ENCODE measurements at places on chromosomes 6 and 20. TPM values are rescaled to one million over a fixed set of nuclear protein-coding genes. Genes with fewer than 3 reads are reported as not detected.

PRDM13 gene
- total RNA-seq: 0.14 TPM

B3GALT4 gene
- 4.1 TPM for total RNA-seq

SLC17A9 gene
- 41.7 TPM for total RNA-seq

EDN3 gene
- 0.25 TPM for total RNA-seq

FAM135A gene
- total RNA-seq: 31.7 TPM

PRICKLE4 gene
- 1.5 TPM for total RNA-seq

ZNF165 gene
- 8.0 TPM for total RNA-seq

SNRNP48 gene
- 21.4 TPM for total RNA-seq

TNFAIP3 gene
- 4.2 TPM for total RNA-seq

MACROD2 gene
- 3.5 TPM for total RNA-seq

C20orf141 gene
- not detected for total RNA-seq

RIMS1 gene
- total RNA-seq: 1.1 TPM

AIF1 gene
- total RNA-seq: 5.4 TPM

SEL1L2 gene
- total RNA-seq: 0.37 TPM

PPP1R14C gene
- 1.1 TPM for total RNA-seq
